Activated CD4-positive, alpha-beta memory T cell treated with anti-CD3 and anti-CD28 coated beads, Interleukin-2, amount 10 ng/mL, durations not matched to agents 7 days and 5 days (primary cell): ENCODE measurements at places on chromosomes 2 and 18.

GRCh38 chr2:105796791-105797190, 52.1 kb downstream of the NCK2 start:
- no peak for DNase-seq

- peak; percentile 22 for DNase-seq
Observed at GRCh38 chr2:96891591-96892333, 21.9 kb upstream of the SEMA4C start.

GRCh38 chr2:120871881-120872620, 136.4 kb downstream of the GLI2 start:
- DNase-seq, result no peak

DNA sequence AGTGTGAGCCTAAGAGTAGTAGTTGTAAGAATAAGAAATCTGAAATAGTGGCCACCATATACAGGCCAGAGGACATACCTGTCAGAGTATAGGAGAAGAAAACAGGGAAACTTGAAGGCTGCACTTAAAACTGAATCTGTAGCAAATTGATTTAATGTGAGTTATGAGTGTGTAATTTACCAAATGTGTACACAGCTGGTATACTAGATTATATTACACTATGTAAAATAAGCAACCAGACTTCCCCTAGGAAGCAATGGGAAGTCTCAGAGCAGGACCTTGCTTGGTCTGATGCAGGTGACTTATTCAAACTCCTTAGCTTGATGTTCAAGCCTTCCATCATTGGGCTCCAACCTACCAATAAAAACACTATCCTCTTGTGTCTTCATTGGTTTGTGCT, 17.3 kb upstream of the EPC2 start:
- DNase-seq, result no peak

DNA sequence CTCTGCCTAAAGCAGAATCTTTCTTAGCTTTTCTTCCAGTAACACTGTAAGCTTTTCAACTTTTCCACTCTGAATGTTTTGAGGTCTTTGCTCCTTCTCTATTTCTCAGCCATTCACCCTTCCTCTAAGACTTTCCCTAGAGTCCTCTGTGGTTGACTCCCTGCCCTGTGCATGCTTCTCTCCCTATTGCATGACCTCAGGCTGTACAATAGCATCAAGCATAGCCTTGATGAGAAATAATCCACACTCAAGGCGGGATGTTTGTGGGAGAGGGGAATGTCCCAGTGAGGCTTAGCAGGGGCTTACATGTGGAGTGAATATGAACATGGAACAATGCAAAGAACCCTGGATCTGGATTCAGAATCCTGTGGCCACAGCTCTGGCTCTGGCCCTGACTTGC, 48.4 kb upstream of the IGFBP5 start:
- DNase-seq, result no peak

DNA sequence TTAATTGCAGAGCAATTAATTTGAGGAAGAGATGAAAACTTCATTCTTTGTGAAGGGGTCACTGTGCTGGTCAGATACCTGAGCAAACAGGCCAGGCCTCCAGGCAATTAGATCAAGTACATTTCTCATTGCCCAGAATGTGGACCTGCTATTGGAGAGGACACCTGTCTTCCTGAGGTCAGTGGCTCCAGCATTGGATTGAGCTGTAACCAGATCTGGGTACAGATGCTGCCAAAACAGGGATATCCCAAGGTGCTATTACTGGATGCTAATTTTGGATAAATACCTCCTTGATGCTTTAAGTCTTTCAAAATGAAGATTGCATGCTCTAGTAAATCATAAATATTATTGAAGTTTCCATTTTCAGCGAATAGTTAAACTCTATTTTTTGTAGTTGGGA, 131.5 kb downstream of the FAM161A start:
- no peak for DNase-seq

DNA sequence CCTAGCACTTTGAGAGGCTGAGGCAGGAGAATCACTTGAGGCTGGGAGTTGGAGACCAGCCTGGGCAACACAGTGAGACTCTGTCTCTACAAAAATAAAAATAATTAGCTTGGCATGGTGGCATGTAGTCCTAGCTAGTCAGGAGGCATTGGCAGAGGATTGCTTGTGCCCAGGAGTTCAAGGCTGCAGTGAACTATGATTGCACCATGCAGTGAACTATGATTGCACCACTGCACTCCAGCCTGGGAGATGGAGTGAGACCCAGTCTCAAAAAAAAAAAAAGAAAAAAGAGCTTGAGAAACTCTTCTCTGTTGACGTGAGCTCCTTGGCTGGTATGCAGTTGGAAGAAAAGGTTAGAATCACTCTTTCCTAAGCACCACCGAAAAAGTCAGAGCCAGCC, 125.1 kb upstream of the TNP1 start:
- DNase-seq, result no peak

GRCh38 chr2:105179469-105180372, 61.8 kb upstream of the GPR45 start:
- no peak for DNase-seq
